ENCODE measurements at places on chromosomes 5 and 9. TPM values are rescaled to one million over a fixed set of nuclear protein-coding genes. Genes with fewer than 3 reads are reported as not detected.

GRCh38 chr5:154676508-154676907, 78.7 kb upstream of the LARP1 start:
- DNase-seq, result no peak

- DNase-seq, result no peak
Observed at GRCh38 chr5:151012862-151013261, 7.5 kb upstream of the GPX3 start.

GRCh38 chr5:68618501-68618900, 402.9 kb downstream of the PIK3R1 start:
- no peak for DNase-seq

- DNase-seq, result no peak
Observed at GRCh38 chr9:116643691-116644090, 43.4 kb upstream of the TRIM32 start.

DNA sequence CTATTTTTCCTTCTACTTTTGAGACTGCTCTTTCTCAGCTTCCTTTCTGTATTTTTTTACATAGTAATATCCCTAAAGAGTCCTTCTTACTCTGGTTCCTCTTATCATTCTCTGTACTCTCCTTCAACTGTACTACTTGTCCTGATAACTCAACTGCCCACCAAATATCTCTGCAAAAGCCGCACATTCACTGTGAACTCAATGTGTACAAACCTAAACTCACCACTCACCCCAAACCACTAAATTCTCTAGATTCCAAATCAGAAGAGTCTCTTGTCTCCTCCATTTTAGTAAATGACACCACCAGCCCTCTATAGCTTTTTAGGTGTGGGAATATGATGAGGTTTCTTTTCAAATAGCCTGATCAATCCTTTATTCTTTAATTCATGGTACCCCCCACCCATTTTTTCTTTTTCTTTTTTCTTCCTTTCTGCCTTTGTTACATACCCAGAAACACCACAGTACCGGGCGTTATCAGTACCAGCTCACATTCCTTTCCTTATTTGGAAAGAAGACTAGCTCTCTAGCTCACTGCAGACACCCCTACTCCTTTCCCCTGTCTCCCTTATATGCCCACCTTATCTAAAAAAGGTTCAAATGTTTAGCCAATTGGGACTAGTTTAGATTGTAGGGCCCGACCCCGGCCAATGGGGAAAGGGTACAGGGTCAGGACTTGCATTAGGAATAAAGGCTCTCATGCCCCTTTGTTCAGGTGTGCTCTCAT, 63.1 kb upstream of the RANBP6 start:
- no peak for DNase-seq

DNA sequence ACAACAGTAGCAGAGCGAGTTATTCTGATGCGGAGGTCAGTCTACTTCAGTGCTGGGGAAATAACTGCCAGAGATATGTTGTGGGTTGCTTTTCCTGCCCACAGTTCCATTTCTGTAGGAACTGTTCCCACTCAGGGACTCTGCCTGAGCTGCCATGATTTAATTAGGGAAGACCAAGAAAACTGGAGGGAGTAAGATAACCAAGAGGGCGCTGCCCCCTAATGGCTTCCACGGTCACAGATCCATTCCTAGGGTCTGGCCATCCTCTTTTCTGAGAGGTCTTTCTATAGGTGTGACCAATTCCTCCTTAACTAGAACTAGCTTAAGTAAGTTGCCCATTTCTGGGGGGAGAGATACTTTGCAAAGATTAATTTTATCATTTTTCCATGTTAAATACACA, 125.9 kb downstream of the APBA1 start:
- no peak for DNase-seq

DNA sequence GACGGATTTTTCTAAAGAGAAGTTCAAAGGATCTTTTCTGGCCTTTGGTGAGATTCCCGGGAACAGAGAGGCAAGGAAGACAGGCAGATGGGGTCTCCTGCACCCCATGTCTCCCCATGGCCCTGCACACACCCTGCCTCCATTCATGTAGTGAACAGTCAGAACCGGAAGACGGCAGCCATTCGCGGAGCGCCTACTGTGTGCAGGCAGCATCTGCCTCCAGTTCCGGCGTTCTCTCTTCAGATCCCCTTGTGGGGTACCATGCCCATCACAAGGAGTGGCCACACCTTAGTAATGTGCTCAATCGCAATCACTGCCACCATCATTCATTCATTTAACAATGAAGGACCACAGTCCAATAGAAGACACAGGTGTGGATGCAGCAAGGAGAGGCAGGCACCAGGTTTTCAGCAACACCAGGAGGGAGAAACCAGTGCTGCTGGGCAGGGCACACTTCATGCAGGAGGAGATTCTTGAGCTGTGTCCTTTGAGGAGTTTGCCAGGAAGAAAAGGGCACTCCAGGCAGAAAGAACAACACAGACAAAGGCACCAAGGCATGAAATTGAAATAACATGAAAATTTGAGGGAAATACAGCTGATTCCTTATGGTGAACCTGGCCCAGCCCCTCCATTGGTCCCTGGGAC, 171.5 kb upstream of the PHYKPL start:
- no peak for DNase-seq

- no peak for DNase-seq
Observed at GRCh38 chr5:154970759-154971158, 29.9 kb downstream of the MRPL22 start.

DNA sequence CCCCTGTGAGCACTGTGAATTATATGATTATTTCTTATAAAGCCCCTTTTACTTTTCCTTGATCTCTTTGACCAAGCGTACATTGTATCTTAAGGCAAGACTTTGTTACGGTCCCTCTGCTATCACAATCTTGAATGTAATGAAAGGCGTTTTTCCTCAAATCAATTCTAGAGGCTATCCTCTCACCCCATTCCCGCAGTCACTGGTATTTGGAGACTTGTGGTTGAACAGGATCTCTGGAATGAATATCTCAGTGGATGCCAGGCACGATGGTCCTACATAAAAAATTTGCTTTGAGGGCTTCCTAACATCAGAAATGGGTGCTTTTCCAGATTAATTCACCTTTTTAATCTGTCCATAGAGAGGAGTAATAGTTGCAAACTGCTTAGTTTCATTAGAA, 151.4 kb upstream of the PAPPA start:
- no peak for DNase-seq

DNA sequence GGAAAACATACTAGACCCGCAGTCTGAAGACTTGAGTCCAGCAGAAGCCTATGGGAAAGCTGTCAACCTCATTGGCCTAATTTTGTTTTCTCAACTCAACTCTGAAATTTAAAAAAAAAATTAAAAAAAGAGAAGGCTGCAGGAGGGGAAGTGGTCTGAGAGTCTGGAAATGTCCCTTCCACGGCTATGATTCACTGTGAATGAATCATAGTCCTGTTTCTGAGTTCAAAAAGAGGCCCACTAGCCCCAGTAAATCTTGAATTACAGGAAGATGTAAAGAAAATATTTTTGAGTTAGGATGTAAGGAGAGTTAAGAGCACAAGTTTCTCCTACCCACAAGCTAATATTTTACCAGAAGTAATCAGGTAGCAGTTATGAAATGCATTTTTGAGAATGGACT, 565.5 kb upstream of the DMAC1 start:
- DNase-seq, result no peak

DNA sequence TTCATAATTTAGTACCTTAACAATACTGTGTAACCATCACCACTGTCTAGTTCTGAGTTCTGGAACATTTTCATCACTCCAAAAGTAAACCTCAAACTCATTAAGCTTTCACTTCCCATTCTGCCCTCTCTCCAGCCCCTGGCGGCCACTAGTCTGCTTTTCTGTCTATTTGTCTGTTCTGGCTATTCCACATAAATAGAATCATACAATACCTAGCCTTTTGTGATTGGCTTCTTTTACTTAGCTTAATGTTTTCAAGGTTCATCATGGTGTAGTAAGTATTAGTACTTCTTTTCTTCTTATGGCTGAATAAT, 138.7 kb downstream of the RAPGEF6 start:
- no peak for DNase-seq

GRCh38 chr5:52920929-52921328, 68.2 kb upstream of the ITGA2 start:
- no peak for DNase-seq

- DNase-seq, result no peak
Observed at GRCh38 chr9:21557428-21557768, 75.3 kb upstream of the IFNE start.

DNA sequence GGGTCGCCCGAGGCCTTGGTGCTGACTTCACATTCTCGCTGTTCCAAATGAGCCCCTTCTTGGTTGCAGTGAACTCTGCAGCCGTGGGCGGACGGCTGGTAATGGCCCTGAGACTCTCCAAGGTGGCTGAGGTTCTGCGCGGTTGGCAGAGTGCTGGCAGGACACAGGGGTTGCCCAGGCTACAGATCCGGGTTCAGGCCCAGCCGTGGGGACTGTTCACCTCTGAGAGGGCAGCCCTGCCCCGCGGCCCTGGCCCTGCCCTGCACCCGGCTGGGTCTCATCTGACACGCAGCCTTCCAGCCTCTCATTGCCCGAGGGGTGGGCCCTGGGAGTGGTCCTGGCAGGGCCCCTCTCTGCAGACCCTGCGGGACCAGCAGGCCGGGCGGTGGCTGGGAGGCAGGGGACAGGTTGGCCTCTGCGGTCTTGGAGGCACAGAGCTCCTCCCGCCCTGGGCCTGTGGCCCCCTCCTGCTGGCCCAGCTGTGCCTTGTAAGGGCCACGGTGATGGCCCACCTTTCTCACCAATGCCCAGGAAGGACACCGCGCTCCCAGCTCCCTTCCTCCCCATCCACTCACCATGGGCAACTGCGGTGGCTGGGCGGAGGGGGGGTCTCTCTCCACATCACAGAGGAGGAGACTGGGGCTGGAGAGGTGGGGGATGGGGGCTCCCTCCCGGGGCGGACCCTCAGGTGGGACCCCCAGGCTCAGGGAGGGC, 51.6 kb downstream of the AHRR start:
- DNase-seq, result no peak

- no peak for DNase-seq
Observed at GRCh38 chr5:78823196-78823595, 161.9 kb downstream of the ARSB start.

- no peak for DNase-seq
Observed at GRCh38 chr5:6541256-6542013, 91.4 kb downstream of the NSUN2 start.

DNA sequence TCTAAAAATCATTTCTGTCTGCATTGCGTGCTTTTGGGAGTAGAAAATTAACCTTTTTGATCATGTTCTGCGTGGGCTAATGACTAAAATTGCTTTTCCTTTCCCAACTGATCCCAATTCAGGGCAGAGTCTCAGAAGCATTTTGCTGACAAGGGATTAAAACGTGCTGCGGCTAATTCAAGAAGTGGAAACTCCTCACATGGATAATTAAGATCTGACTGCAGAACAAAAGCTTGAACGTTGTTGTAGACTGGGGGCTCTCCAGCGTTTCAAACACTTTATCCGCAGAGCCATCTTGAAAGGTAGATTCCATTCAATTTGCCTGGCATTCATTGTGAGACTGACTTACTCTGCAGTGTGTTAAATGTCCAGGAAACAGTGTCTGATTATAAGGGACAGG, 485.3 kb upstream of the DMAC1 start:
- no peak for DNase-seq

GRCh38 chr5:6365977-6366590, 12.3 kb downstream of the MED10 start:
- DNase-seq, result peak; percentile 67

- DNase-seq, result no peak
Observed at GRCh38 chr5:89597878-89598277, 714.9 kb upstream of the MEF2C start.

DNA sequence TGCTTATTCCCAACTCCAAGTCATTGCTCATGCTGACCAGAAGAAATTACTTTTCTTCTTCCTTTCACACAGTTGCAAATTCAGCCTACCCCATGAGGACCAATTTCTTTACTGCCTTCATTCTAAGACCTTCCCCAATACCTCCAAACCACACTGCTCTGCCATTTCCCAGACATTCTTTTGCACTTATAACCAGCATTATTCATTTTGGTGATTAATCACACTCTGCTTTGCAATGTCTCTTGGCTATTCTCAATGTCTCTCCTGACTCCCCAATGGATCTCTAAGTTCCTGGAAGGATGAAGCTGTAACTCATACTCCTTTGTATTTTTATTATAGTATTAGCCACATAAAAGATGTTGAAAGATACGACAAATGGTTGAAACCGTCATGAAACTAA, 105.7 kb upstream of the RANBP3L start:
- DNase-seq, result no peak

Gene LCN12
- total RNA-seq, result 1.5 TPM

Gene STOML2
- 138 TPM for total RNA-seq

Gene SLCO6A1
- not detected for total RNA-seq

Gene CYLC2
- total RNA-seq, result not detected

Gene CMYA5
- total RNA-seq, result 1,434 TPM

Gene DHX29
- 38.5 TPM for total RNA-seq

Gene IFNA2
- total RNA-seq, result not detected

Gene INSYN2B
- not detected for total RNA-seq

Gene GRPEL2
- total RNA-seq, result 11.1 TPM

Gene TTC16
- not detected for total RNA-seq

Gene IL13
- not detected for total RNA-seq

All from psoas muscle (tissue), 8 donors.